ENCODE measurements at places on chromosomes 1 and 21.

GRCh38 chr21:26047279-26047967 is 123.1 kb downstream of the APP start:
- no peak for DNase-seq

GRCh38 chr1:203450001-203450400 is 25.6 kb upstream of the PRELP start:
- DNase-seq = peak; percentile 45

- peak; percentile 89 for DNase-seq
Observed at GRCh38 chr1:14939527-14940284, 213.8 kb upstream of the TMEM51 start.

DNA sequence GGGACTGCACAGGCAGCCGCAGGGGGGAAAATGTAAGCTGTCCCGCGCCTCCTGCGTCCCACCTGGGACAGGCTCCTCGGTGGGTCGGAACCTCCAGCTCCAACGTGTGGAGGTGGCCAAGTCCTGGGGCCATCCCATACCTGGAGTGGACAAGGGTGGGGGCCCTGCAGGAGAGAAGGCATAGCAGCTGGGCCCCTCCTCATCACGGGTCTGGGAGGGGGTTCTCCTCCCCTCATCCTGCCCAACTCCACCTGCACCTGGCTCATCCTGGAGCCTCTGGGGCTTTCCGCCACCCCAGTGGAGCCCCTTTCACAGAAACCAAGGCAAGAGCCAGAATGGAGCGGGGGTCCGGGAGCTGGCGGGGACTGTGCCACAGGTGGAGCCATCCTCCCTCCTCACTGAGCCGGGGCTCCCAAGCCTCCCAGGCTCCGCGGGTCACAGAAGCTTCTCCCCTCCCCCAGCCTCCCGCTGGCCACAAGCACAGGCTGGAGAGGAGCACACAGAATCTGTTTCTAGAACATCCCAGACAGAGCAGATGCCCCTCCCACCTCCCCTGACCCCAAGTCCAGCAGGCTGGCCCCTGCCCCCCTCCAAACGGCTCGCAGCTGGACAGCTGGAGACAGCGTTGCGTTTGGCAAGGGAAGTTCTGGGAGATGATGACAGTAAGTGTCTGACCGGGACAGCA is 65.8 kb downstream of the MEGF6 start:
- no peak for DNase-seq

DNA sequence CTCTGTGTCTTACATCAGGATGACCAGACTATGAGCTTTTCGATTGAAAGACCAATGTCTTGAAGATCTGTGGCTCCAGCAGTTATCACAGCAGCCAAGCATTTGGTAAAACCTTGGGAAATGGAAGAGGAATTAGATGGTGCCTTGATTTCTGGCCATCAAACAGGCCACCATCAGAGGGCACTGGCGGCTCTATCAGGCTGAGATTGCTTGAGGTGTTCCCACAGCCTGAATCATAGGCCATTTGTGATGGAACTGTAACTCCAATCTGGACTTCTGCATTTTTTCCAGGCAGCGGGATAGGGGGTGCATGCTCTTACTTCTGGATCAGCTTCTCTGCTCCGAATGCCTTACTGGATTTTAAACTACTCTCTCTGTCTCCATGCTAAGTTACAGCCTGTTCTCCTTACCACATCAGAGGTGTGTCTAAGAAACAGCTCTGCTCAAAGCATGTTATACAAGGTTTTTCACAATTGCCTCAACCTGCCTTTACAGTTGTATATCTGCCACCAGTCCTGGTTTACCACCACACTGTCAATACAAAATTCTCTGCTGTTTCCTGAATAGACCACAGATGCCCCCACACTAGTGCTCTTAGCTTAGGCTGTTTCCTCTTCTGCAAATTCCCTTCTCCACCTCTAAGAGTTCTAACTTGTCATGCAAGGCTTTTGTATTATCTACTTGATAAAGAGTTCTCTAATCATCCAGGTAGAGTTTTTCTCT is 180.9 kb downstream of the PTGER3 start:
- DNase-seq = no peak

- DNase-seq = no peak
Observed at GRCh38 chr1:186904361-186904760, 75.6 kb downstream of the PLA2G4A start.

DNA sequence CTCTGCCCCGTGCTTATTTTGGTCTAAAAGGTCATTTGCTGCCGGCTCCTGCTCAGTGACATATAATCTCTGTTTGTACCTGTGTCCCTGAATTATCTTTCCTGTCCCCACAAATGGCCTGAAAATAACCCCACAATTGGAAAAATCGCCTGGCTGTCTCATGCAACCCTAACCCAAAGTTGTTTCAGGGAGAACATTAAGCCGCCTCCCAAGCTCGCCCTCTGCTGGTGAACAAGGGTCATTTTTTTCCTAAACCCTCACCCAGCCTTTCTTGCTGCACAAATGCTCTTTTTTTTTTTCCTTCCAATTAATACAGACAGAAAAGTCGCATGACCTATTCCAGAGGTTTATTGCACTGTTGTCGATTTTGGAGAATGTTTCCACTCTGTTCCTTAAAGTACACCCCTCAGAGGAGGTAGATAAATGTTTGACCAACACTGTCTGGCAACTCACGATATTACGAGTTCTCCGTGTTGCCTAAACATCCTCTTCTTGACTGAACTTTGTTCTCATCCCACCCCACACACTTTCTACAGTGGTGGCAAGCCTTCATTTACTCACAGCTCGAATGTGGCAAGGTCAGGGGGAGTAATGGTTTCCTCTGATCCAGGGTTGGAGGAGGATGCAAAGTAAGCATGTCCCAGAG is 148.7 kb downstream of the ZZZ3 start:
- peak; percentile 75 for DNase-seq

DNA sequence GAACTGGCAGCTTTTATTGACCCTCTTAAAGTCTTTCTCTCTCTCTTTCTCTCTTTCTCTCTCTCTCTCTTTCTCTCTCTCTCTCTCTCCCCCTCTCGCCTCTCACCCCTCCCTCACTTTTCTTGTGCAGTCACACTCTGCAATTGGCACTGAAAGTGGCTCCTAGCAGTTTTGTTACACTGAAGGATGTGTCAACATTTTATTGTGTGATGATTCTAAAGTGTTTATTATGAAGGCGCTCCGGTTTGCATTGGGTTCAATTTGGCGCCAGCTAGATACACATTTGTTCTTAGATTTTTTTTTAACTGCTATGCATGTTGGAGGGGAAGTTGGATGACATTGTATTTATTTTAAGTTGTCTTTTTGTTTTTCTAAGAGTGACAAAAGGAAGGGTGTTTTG is 64.0 kb upstream of the CHRM3 start:
- no peak for DNase-seq

GRCh38 chr1:207029701-207030521 is 2.6 kb downstream of the C1orf116 start:
- no peak for DNase-seq
